Left ventricle myocardium inferior (tissue), 1 donor: ENCODE measurements at places on chromosomes 1 and 21. TPM values are rescaled to one million over a fixed set of nuclear protein-coding genes. Genes with fewer than 3 reads are reported as not detected.

CRYZ gene
- 35.3 TPM for total RNA-seq

DNA sequence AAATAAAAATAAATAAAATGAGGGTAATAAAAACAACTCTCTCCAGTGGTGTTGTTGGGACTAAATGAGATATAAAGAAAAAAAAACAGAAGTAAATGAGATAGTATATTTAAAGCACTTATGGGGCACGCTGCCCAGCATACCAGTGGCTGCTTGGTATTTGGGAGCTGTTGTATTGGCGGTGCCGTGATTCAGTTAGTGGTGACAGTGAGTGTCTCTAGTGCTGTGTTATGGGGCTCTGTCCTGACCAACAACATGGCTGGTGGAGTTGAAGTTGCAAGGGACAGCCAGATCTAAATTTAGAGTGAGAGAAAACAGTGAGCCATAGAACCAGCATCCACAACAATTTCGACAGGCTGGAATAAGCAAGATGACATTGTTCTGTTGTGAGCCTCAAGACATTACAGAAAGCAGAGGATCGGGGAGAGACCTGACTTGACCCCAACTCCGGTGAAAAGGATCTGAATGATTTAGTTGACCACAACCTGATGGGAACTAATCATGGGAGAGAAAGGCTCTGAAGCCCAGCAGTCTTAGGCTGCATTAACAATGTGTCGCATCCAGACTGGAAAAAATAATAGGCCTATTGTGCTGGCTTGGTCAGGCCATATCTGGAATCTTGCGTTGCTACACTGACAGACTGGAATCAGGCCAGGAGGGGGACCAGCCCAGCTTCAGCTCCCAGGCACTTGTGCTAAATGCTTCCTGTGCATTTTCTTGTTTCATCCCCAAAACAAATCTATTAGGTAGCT is 2.4 kb upstream of the MFSD2A start:
- H3K27ac ChIP-seq, result peak overlapping the region; percentile 79
- no peak overlapping the region for H3K4me3 ChIP-seq
- no peak for DNase-seq
- H3K4me1 ChIP-seq, result peaks cover 54% of the 10 kb centered on the region

- H3K27ac ChIP-seq, result no peak overlapping the region
- no peaks in the 10 kb centered on the region for H3K27me3 ChIP-seq
- no peak overlapping the region for H3K4me3 ChIP-seq
Measured at GRCh38 chr1:180732866-180733265, 101.0 kb downstream of the XPR1 start.

GRCh38 chr1:38098101-38098847 is 51.7 kb upstream of the POU3F1 start:
- H3K36me3 ChIP-seq, result no peaks in the 10 kb centered on the region
- no peak overlapping the region for H3K27ac ChIP-seq
- H3K4me1 ChIP-seq, result no peaks in the 10 kb centered on the region
- DNase-seq, result no peak

DNA sequence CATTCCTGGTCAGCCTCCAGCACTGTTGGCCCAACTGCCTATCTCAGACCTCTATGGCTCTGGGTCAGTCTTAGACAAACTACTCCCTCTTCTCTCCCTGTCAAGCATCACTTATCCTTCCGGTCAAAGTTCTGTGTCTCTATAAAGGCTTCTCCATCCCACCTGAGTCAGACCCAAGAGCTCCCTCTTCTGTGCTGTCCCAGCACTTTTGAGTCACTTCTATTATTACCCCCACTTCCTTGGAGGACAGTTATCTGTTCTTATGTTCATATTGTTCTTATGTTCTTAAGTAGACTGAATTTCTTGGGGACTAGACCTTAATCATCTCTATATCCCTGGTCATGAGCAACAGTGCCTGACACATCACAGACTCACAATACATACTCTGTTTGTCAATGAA is 29.2 kb upstream of the IL10 start:
- no peak for DNase-seq
- H3K36me3 ChIP-seq, result no peaks in the 10 kb centered on the region
- no peak overlapping the region for H3K4me3 ChIP-seq
- peaks cover 4% of the 10 kb centered on the region for H3K27me3 ChIP-seq
- H3K4me1 ChIP-seq, result no peaks in the 10 kb centered on the region

DNA sequence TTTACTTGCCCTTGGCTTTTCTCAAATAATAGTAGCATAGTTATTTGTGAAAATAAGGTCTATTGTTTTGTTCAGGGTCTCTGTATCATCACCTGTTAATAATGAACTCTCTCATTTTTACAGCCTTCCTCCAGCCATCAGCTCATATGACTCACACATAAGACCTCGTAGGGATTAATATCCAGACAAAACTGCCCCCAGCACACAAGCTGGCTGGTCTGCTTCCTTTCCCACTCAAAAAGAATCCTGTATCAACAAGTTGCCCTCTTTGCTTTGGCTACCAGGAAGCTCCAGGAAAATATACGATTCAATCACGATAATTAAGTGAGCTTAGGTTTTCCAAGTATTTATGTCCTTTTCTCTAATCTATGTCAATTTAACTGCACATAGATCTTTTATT is 119.2 kb downstream of the DMRTB1 start:
- H3K27me3 ChIP-seq, result peaks cover 47% of the 10 kb centered on the region
- no peaks in the 10 kb centered on the region for H3K4me1 ChIP-seq
- no peak overlapping the region for H3K4me3 ChIP-seq
- no peak for DNase-seq

DNA sequence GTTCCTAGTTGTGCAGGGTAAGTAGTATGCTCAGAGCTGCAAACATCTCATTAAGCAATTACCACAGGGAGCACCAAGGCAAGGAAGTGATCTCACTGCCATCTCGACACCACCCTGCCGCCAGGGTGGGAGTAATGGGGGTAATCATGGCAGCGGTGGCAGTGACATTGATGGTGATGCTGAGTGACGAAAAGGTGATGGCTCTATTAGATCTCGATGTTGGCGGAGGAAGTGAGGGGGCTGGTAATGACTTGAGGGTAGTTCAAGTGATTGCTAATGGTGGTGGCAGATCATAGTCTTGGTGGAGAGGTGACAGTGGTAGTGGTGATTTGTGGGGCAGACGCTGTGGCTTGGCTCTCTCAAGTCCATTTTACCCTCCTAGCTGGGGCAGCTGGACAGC is 25.4 kb upstream of the TENT5B start:
- H3K27ac ChIP-seq, result no peak overlapping the region
- no peak overlapping the region for H3K4me3 ChIP-seq
- no peak for DNase-seq
- no peaks in the 10 kb centered on the region for H3K36me3 ChIP-seq
- no peaks in the 10 kb centered on the region for H3K4me1 ChIP-seq
- no peaks in the 10 kb centered on the region for H3K27me3 ChIP-seq

HSF2BP gene
- total RNA-seq, result 0.16 TPM

WNT9A gene
- 4.8 TPM for total RNA-seq

GRCh38 chr1:86997538-86997937 is 83.1 kb downstream of the HS2ST1 start:
- no peaks in the 10 kb centered on the region for H3K4me1 ChIP-seq
- no peak for DNase-seq
- H3K36me3 ChIP-seq, result peaks cover 3% of the 10 kb centered on the region
- no peak overlapping the region for H3K27ac ChIP-seq
- H3K27me3 ChIP-seq, result no peaks in the 10 kb centered on the region
